CD4-positive, alpha-beta memory T cell (primary cell): ENCODE measurements at places on chromosomes 5 and 9. TPM values are rescaled to one million over a fixed set of nuclear protein-coding genes. Genes with fewer than 3 reads are reported as not detected.
A peak's percentile ranks its signal among the peaks of the same experiment; 100 is the strongest.

DDX4 gene
- not detected for total RNA-seq

- H3K4me1 ChIP-seq = no peaks in the 10 kb centered on the region
- no peaks in the 10 kb centered on the region for H3K36me3 ChIP-seq
- DNase-seq = no peak
- no peak overlapping the region for H3K27ac ChIP-seq
Measured at GRCh38 chr9:18314316-18314715, 159.6 kb upstream of the ADAMTSL1 start.

- H3K4me1 ChIP-seq = peaks cover 71% of the 10 kb centered on the region
- no peaks in the 10 kb centered on the region for H3K36me3 ChIP-seq
- no peak overlapping the region for H3K4me3 ChIP-seq
- peak overlapping the region; percentile 1 for H3K27ac ChIP-seq
Measured at GRCh38 chr9:114395334-114395617, 7.5 kb upstream of the AKNA start.

GRCh38 chr9:121383715-121384114, 13.7 kb upstream of the STOM start:
- H3K27me3 ChIP-seq = no peaks in the 10 kb centered on the region
- no peak overlapping the region for H3K27ac ChIP-seq
- H3K4me1 ChIP-seq = no peaks in the 10 kb centered on the region
- DNase-seq = no peak
- no peaks in the 10 kb centered on the region for H3K36me3 ChIP-seq
- no peak overlapping the region for H3K4me3 ChIP-seq

DNA sequence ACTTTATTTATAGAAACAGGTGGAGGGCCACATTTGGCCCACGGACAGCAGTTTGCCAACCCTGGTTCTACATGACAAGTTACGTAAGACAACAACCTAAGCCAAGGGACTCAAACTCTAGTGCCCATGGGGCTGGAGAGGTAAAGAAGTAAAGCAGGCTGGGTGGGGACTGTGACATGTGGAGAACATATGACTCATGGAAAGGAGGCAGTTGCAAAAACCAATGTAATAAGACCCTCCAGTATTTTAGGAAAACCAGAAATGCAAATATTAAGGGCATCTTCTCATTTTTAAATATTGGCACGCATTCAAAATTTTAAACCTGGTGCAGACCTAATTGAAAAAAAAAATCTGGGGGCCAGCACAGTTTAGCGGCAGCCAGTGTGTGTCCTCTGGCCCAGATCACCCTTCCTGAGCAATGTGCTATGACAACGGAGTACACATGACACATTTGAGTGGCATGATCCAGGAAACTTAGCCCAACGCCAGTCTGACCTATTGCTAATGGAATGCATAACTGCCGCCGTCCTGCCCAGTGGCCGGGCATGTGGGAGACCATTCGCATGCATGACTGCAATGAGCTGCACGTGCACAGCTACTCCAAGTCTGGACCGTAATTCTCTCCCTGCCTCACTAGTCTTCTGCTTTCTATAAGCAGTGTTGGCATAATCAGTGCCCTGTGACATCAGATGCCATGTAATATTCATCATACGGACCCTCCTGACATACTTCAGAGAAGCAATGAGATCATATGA, 97.2 kb downstream of the SH3TC2 start:
- no peak overlapping the region for H3K4me3 ChIP-seq
- no peak for DNase-seq
- no peaks in the 10 kb centered on the region for H3K27me3 ChIP-seq
- H3K36me3 ChIP-seq = no peaks in the 10 kb centered on the region
- no peak overlapping the region for H3K27ac ChIP-seq
- H3K4me1 ChIP-seq = peaks cover 5% of the 10 kb centered on the region

DNA sequence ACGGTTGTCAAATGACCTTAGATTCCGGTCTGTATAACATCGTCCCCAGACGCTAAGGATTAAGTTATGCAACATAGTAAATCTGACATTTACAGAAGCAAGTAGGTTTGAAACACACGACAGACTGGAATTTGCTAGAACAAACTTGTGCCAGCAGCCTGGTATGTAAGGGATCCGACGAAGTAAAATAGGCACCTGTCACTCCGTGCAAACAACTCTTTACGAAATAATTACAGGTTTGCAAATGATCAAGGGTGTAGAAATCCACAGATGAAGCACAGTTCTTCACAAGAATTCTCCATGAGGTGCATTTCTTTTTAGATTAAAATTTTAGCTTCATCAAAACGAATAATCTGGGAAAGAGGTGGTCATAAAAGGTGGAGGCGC, 508 bp downstream of the MOCS2 start:
- H3K4me3 ChIP-seq = peak overlapping the region; percentile 97
- DNase-seq = no peak
- peaks cover 34% of the 10 kb centered on the region for H3K4me1 ChIP-seq
- H3K27ac ChIP-seq = peak overlapping the region; percentile 68
- no peaks in the 10 kb centered on the region for H3K36me3 ChIP-seq
- H3K27me3 ChIP-seq = no peaks in the 10 kb centered on the region

GRCh38 chr5:66273121-66273520, 129.0 kb downstream of the SREK1 start:
- no peak overlapping the region for H3K27ac ChIP-seq
- no peaks in the 10 kb centered on the region for H3K4me1 ChIP-seq
- no peak for DNase-seq
- H3K36me3 ChIP-seq = no peaks in the 10 kb centered on the region

- no peaks in the 10 kb centered on the region for H3K27me3 ChIP-seq
- DNase-seq = no peak
- H3K4me1 ChIP-seq = peaks cover 77% of the 10 kb centered on the region
- no peaks in the 10 kb centered on the region for H3K36me3 ChIP-seq
Measured at GRCh38 chr9:20319641-20320337, 302.5 kb downstream of the MLLT3 start.

DNA sequence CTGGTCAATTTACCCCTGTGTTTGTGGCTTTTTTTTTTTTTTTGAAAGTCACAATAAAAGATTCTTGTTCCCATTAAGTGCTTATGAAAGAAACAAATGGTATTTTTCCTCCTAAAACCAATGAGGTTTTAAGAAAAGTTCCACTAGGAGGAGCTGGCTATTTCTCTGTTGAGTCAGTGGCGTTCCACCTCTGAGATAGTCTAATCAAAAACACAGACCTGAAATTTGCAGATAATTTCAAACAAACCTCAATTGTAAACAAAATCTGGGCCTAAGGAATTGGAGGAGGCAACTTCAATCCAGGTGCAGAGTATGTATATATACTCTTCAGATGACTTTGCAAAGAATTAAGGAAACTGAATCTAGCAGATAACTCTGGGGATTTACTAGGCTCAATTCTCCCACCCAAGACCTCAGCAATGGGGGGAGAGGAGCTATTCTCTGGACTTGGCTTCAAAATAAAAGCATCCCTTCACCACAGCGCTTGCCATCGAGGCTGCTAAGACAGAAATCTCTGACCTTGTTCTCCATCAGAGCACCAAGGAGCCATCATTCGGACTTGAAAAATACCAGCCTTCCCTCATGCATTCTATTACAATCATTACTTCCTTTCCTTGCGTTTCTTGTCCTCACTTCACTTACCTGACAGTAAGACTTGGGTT, 52.4 kb downstream of the FANCC start:
- no peak overlapping the region for H3K27ac ChIP-seq
- no peak for DNase-seq
- H3K36me3 ChIP-seq = no peaks in the 10 kb centered on the region

- no peaks in the 10 kb centered on the region for H3K36me3 ChIP-seq
- no peak overlapping the region for H3K4me3 ChIP-seq
- DNase-seq = no peak
- H3K4me1 ChIP-seq = no peaks in the 10 kb centered on the region
Measured at GRCh38 chr5:12883395-12883794, 979.1 kb upstream of the CTNND2 start.

DNA sequence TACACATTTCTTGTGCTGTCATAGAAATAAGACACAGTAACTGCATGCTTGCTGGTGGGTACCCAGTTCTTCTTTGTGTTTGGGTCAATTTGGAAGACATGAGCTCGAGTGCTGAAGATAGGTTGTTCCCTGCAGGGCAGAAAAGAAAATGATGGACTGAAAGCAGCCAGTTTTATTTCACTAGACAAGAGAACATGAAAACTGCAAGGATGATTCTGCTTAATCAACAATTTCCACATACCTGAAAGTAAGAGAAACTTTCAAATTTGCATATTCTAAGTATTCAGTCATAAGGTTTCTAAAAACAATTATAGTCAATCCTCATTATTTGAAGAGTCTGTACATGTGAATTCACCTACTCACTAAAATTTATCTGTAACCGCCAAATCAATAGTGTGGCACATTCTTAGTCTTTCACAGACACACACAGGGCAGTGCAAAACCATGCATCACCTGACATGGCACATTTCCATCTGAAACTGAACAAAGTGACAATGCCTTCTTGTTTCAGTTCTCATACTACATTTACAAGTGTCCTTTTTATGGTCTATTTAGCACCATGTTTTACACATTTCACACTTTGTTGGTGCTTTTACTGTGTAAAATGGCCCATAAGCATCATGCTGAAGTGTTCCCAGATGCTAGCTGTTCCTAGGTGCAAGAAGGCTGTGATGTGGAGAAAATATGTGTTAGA, 56.9 kb downstream of the HOMER1 start:
- no peaks in the 10 kb centered on the region for H3K27me3 ChIP-seq
- no peaks in the 10 kb centered on the region for H3K36me3 ChIP-seq
- no peak overlapping the region for H3K27ac ChIP-seq
- H3K4me1 ChIP-seq = no peaks in the 10 kb centered on the region

DNA sequence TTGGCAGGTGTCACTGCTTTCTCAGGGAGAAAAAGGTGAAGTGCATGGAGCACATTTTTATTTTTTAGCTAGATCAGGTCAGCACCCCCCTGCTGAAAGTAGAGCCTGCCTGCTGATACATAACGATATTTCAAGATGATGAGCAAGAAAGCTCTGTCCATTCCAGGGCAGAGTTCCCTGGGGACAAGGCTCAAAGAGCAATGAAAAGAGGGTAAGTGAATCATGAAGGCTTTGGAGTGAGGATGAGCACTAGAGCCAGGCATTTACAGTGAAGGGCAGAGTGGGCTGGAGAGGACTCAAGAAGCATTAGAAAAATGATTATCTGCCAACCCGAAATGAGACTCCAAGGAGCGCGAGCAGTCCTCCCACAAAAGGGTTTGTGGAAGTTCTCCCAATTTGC, 345.7 kb downstream of the TLE4 start:
- H3K36me3 ChIP-seq = no peaks in the 10 kb centered on the region
- no peaks in the 10 kb centered on the region for H3K4me1 ChIP-seq
- H3K4me3 ChIP-seq = no peak overlapping the region

DNA sequence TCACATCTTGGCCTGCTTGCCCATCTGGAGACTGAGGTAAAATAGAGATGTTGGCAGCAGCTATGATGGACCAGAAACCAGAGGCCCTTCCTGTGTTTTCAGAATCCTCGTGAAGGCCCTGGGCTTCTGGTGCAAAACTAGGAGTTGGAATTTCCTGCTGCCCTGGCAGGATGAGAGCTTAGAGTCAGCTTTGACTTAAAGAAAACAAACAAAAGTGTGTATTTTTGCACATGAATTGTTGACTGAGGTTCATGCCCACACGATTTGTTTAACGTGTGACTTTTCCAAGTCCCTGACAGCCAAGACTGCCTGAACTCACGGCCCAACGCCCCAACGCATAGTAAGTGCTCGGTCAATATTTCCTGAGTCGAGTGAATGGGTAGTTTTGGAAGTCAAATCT, 303.1 kb downstream of the MLLT3 start:
- H3K36me3 ChIP-seq = no peaks in the 10 kb centered on the region
- no peak overlapping the region for H3K27ac ChIP-seq
- no peak overlapping the region for H3K4me3 ChIP-seq

GRCh38 chr9:114069476-114070187, 8.5 kb downstream of the AMBP start:
- H3K36me3 ChIP-seq = no peaks in the 10 kb centered on the region
- no peak overlapping the region for H3K27ac ChIP-seq
- no peaks in the 10 kb centered on the region for H3K27me3 ChIP-seq
- no peaks in the 10 kb centered on the region for H3K4me1 ChIP-seq
